SK-N-SH (cell line): ENCODE measurements at places on chromosomes 1 and 21. TPM values are rescaled to one million over a fixed set of nuclear protein-coding genes. Genes with fewer than 3 reads are reported as not detected.
A peak's percentile ranks its signal among the peaks of the same experiment; 100 is the strongest.

The MCOLN2 gene
- not detected in 2 replicates for polyA plus RNA-seq

The PADI4 gene
- polyA plus RNA-seq = not detected in 2 replicates

DNA sequence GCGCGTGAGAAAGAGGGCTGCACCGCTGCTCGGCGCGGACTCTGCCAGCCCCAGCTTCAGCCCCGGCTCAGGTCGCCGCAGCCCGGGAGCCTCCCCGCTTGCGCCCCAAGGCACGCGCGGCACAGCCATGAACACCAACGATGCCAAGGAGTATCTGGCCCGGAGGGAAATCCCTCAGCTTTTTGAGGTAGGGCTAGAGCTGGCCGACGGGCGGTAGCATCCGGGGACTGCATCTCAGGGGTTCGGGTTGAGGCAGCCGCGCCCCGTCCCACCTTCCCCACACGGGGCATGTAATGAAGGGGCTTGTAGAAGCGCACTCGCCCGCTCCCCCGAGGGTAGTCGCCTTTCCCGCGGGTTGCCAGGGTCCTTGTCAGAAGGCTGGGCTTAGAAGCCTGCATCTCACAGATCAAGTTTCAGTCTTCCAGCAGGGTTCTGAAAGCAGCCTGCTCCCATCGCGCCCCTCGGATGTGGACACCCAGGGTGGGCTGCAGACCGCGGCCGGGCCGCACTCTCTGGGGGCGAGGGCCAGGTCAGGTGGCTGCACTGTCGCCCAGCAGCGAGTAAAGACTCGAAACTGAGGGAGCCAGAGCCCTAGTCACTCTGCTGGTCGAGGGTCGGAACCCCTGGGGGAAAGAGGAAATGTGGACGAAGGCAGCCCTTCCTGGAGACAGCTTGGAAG, 507 bp downstream of the AK5 start:
- no peak for DNase-seq

- DNase-seq = no peak
Observed at GRCh38 chr1:60898987-60899386, 183.4 kb upstream of the NFIA start.

GRCh38 chr1:88401313-88401712, 282.8 kb upstream of the PKN2 start:
- DNase-seq = no peak

GRCh38 chr1:65180977-65181376, 33.0 kb downstream of the AK4 start:
- DNase-seq = no peak

The XCL1 gene
- polyA plus RNA-seq = not detected in 2 replicates

- DNase-seq = no peak
Observed at GRCh38 chr1:203202431-203203245, 16.1 kb upstream of the CHI3L1 start.

DNA sequence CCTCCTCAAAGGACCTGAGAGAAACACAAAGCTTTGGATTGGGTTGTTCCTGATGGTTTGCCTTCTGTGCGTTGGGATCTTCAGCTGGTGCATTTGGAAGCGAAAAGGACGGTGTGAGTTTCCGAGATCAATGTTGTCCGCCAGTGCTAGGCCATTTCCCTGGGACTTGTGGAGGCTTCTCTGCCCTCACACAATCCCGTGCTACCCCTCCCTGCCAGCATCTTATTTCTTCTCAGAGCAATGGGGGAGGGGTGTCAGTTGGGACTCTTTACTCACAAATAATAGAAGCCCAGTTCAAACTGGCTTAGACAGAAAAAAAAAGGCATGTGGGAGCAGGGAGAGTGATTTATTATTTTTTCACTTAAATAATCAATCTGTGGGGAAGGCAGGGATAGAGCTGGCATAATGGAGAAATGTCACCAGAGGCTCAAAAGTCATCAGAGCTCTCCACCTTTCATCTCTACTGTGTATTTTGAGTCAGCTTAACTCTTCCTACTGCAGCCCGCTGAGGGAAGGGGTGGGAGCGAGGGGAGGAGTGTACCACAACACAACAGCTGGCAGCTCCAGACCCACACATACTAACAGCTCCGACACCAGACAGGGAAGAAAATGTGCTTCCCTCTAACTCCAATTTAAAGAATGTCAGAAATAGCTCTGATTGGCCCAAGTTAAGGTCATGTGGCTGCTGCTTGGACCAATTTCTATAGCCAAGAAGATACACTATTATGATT, 22.4 kb downstream of the LY9 start:
- no peak for DNase-seq

DNA sequence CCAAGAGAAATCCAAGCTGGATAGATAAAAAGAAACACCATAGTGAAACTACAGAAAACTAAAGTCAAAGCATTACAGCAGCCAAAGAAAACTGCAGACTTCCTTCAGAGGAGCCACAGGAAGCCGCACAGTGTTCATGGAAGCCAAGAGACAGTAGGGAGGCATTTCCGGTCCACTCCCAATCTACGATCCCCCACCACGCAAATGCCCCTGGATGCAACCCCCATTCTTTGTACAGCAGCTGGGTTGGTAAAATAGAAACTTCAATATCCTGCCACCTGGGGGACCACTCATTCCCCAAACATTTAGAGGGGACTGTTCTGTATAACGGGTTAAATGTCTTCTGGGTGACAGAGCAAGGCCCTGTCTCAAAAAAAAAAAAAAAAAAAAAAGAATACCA, 43.9 kb upstream of the TSPEAR start:
- no peak for DNase-seq

The GORAB gene
- polyA plus RNA-seq = 10.5 and 14.3 TPM in 2 replicates

- DNase-seq = peak; percentile 78
Observed at GRCh38 chr1:156583821-156584622, 4.5 kb downstream of the TTC24 start.

The PLEKHN1 gene
- polyA plus RNA-seq = not detected in 2 replicates

The OTUD3 gene
- polyA plus RNA-seq = 2.6 and 3.3 TPM in 2 replicates

GRCh38 chr1:10070206-10070605, 37.4 kb downstream of the UBE4B start:
- no peak for DNase-seq

DNA sequence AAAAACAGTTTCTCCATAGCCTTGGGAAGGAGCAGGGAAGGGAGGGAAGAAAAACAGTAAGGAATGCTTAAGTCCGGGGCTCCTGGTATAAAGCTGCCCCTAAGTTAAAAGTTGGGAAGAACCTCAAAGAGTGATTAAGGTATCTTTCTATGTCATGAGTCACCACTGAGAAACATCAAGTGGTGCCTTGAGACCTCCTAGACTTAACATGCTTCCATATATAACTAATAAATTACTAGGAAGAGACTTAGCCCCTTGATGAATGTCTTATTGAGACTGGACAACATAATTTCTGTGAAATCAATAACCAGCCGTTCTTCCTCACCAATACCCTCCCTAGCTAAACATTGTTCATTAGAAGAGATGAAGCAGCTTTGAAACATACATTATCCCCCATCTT, 121.8 kb upstream of the SLC44A3 start:
- no peak for DNase-seq

DNA sequence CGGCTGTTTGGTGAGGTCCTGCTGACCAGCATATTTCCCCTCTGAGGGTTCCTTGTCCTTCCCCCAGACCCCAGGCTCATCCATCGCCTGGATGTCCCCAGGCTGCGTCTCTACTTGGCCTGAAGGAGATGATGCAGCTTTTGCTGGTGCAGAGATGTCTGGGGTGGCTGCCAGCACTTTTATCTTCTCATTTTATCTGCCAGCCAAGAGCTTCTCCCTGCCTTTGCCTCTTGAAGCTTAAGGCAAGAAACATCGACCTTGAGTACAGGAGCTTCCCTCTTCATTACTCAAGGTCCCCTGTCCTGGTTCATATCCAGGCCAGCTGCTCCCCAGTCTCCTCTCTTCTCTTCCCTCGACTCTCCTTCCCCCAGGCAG, 9.2 kb upstream of the H6PD start:
- DNase-seq = no peak

The SLC1A7 gene
- polyA plus RNA-seq = not detected in 2 replicates

The PAPPA2 gene
- 0.02 and 0.03 TPM in 2 replicates for polyA plus RNA-seq

- DNase-seq = peak; percentile 50
Observed at GRCh38 chr1:241356187-241356518, 852 bp downstream of the RGS7 start.

The LENEP gene
- polyA plus RNA-seq = 0.26 TPM in 1 of 2 replicates, not detected in the other

The S100A11 gene
- polyA plus RNA-seq = 565 and 736 TPM in 2 replicates

- DNase-seq = no peak
Observed at GRCh38 chr21:44872323-44872648, 1.2 kb downstream of the PTTG1IP start.

GRCh38 chr1:7960165-7960564, 1.3 kb upstream of the PARK7 start:
- DNase-seq = no peak

GRCh38 chr1:182686446-182686845, 2.1 kb upstream of the RGS8 start:
- no peak for DNase-seq
